Stimulated activated CD8-positive, alpha-beta memory T cell treated with anti-CD3 and anti-CD28 coated beads, Interleukin-15, amount 100 ng/mL, for 24 hours (primary cell): ENCODE measurements at places on chromosomes 4 and X.

DNA sequence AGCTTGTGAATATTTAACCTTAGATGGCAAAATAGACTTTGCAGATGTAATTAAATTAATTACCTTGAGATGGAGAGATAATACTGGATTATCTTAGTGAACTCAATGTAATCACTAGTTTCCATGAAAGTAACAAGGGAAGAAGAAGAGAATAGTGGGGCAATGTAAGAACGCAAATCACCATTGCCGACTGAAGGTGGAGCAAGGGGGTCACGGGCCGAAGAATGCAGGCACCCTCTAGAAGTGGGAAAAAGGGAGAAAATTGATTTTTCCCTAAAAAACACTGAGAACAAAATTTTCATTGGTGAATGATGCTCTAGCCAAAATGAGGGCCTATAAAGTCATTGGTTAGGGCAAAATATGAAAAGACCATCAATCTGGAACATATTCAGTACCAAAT, 375.6 kb upstream of the EPHA5 start:
- DNase-seq, result no peak

- no peak for DNase-seq
Observed at GRCh38 chr4:92776080-92776479, 472.3 kb downstream of the GRID2 start.

DNA sequence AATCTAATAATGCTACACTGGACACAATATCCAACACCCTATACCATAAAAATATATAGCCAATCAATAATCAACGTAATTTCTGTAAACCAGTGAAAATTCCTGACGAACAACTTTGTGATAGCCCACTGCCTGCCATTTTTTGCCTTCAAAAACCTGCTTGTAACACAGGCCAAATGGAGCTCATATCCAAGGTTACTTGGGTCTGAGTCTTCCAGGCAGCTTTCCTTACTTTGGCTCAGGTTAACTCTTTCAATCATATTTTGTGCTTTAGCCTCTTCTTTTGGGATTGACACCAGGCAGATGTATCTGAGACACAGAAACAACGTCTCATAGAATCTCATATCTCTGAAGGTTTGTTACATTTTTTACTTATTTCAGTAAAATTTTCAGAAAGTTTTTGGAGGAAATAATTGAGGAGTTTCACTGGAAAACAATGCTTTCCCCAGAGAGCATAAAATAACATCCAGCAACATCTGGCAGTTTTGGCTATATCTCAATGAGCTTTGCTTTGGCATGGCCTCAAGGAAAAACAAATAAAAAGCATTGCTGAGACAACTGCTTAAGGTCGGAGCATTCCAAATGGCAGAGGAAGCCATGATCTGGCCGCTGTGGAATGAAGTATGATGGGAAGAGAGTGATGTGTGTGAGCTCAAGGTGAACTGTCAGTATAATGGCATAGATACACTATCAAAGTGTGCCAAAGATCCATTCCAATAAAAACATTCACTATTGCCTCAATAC, 162.9 kb upstream of the SPIN4 start:
- DNase-seq, result no peak

DNA sequence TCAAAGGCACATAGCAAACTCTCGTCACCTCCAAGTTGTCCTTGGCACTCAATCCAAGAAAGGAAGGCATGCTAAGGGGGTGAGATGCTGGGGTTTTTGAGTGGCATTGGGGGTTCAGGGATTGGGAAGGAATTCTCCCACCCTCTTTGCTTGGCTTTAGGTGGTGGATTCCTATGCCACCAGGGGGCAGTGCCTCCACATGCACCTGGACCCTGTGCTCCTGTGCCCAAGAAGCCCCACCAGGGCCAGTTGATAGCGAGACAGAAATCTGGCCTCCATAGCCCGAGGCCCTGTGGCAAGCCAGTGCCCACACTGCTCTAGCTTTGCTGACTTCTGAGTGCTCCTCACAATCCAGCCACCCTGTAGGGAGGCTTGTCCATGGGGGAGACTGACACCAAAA, 2.0 kb upstream of the FATE1 start:
- DNase-seq, result no peak

GRCh38 chrX:53595266-53595810, 91.2 kb downstream of the HUWE1 start:
- DNase-seq, result no peak

GRCh38 chr4:104942990-104943743, 203.5 kb upstream of the TET2 start:
- no peak for DNase-seq

DNA sequence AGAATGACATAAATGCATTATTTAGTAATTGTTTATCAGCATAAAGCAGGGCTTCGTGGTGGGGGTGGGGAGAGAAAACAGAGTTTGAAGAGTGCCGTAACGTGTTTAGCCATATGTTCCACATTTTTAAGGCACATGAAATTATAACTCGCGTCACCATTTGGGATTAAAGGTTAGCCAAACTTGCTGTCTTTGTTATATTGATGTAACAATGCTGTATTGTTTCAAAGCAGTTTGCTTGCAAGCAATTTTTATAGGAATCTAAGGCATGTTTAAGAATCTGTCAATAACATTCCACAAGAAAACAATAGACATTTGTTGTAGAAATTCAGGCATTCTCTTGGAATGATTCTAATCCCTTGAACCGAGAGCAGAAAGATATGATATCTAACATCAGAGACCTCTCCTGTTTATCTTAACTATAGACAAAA, 78.3 kb downstream of the CLDN22 start:
- DNase-seq, result no peak

DNA sequence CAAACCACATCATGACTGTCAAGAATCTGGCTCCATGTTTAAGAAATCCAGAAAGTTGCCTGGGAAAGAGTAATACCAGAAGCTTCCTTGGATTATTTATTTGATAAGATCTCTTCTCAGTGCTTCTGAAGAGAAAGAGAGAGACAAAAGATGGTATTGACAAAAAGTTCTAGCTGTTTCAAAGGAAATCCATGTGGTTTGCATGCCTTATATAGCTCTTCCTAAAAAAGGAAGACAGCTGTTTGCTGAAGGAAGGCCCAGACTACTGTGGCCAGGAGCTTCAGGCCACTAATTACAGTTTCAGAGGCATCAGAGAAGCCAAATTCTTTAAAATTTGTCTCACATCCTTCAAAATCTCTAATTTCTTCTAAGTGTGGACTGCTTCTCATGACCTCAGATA, 565.2 kb upstream of the SLIT2 start:
- DNase-seq, result no peak

DNA sequence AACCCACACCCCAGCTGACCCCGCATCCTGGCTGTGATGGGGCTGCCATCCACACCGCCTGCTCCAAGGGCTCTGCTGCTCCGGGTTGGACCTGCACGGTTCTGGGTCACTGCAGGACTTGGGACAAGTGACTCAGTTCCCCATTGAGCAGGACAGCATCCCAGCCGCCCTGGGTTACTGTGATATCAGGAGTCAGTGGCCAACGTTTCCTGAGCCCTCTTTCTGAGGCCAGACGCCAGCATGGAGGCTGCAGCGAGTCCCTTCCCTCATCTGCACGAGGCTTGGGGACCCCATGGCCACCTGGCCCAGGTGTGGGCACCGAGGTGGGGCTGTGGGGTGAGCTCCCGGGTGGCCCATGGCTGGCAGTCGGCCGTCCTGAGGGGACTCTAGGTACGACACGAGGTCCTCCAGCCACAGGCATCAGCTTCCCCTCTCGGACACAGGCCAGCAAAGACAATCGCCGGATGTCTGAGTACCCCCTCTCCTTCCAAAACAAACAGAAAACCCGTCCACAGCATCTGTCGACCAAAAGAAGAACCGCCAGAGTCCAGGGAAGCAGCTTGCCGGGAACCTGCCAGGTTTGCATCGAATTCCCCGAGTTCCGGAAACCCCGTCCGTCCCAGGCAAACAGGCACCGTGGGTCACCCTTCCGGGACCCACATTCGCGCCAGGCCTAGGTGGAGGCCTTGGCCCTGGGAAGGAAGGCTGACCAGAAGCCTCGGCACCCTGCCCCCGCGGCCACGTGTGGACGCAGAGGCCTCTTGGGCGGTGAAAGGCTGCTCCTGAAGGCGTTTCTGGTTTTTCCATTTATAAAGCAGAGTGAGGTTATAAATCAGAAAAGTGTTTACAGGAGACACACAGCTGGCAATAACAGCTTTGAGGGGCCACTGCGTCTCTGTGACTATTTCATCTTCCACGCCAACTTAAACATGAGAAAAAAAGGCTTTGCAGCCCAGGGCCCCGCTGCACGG, 136.0 kb downstream of the FAM53A start:
- DNase-seq, result no peak
